ENCODE measurements at places on chromosomes 13 and 19.

GRCh38 chr13:112104881-112105234 is 37.9 kb downstream of the SOX1 start:
- no peak for DNase-seq

- no peak for DNase-seq
Measured at GRCh38 chr13:37640499-37640898, 41.9 kb upstream of the POSTN start.

- no peak for DNase-seq
Measured at GRCh38 chr13:80901530-80901929, 560.6 kb upstream of the SPRY2 start.

- no peak for DNase-seq
Measured at GRCh38 chr13:30191491-30192100, 115.8 kb downstream of the KATNAL1 start.

DNA sequence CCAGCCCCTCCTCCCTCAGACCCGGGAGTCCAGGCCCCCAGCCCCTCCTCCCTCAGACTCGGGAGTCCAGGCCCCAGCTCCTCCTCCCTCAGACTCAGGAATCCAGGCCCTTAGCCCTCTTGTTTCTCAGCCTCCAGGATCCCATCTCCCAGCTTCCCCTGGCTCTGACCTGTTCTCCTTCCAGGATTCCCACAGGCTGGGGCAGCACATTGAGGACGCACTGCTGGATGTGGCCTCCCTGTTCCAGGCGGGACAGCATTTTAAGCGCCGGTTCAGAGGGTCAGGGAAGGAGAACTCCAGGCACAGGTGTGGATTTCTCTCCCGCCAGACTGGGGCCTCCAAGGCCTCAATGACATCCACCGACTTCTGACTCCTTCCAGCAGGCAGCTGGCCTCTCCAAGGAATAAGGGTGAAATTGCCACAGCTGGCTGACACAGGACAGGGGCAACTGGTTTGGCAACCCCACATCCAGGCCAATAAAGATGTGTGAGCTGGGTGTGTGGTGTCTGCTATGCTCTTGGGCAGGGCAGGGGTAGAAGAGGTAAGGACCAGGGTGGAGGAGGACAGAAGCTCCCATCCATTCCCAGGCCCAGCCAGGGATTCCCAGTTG is 22.4 kb downstream of the CPT1C start:
- DNase-seq = no peak

DNA sequence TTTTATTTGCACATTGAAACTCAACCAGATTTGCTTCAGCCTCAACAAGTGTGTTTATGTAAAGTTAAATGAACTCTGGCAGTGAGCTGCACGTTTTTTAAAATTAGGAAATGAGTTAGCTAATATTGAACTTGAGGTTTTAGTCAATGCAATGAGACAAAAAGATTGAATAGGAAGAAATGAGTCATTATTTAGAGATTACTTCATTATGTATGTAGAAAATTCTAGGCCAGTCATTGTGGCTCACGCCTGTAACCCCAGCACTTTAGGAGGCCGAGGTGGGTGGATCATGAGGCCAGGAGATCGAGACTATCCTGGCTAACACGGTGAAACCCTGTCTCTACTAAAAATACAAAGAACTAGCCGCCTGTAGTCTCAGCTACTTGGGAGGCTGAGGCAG is 22.8 kb upstream of the CD70 start:
- DNase-seq = peak; percentile 37

DNA sequence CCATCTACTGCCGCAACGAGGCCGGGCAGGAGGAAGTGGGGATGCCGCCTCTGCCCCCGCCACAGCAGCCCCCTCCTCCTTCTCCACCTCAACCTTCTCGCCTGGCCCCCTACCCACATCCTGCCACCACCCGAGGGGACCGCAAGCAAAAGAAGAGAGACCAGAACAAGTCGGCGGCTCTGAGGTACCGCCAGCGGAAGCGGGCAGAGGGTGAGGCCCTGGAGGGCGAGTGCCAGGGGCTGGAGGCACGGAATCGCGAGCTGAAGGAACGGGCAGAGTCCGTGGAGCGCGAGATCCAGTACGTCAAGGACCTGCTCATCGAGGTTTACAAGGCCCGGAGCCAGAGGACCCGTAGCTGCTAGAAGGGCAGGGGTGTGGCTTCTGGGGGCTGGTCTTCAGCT is 3.4 kb upstream of the NUP62 start:
- no peak for DNase-seq

GRCh38 chr13:44298314-44298713 is 75.3 kb upstream of the SERP2 start:
- no peak for DNase-seq

DNA sequence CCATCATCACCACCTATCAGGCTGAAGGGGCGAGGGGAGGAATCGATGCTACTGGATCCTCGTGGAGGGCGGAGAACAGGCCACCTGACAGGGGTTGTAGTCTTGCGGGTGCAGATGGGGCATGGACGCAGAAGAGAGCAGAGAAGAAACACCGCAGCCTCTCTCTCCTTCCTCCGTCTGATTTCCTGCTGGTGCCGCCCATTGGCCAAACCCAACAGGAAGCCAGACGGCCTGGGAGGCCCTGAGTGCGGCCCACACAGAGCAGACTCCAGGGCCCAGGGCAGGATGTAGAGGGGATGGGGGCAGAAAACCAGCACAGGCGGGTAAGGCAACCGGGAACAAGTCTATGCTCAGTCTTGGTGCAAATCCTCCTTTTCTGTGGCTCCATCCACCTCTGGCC is 15.4 kb downstream of the CEBPA start:
- DNase-seq = no peak

- no peak for DNase-seq
Measured at GRCh38 chr13:28983641-28984040, 163.5 kb downstream of the MTUS2 start.

DNA sequence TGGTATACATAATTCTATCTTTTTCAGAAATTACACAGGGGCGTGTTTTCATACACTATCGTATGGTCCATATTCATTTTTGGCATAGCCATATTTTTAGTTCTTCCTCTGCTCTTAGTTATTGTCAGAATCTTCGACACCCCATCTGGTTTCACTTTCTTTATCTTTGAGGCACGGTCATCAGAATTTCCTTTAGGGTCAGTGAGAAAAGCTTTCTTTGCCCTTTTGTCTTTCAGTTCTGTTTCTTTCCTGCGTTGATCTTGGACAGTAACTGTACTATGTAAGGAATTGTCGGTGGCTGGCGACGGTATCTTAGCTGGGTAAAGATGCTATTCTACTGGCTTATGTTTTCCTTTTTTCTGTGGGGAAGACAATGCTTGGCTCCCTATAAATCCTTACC is 10.6 kb upstream of the KIR2DL4 start:
- no peak for DNase-seq

GRCh38 chr19:51372021-51372648 is 319 bp downstream of the NKG7 start:
- no peak for DNase-seq

GRCh38 chr19:28549680-28550277 is 663.2 kb downstream of the UQCRFS1 start:
- no peak for DNase-seq

GRCh38 chr13:60267498-60268202 is 103.9 kb upstream of the DIAPH3 start:
- no peak for DNase-seq

- no peak for DNase-seq
Measured at GRCh38 chr13:90477216-90477615, 870.3 kb upstream of the MIR17HG start.

GRCh38 chr19:14005349-14006084 is 603 bp downstream of the RFX1 start:
- peak; percentile 89 for DNase-seq

DNA sequence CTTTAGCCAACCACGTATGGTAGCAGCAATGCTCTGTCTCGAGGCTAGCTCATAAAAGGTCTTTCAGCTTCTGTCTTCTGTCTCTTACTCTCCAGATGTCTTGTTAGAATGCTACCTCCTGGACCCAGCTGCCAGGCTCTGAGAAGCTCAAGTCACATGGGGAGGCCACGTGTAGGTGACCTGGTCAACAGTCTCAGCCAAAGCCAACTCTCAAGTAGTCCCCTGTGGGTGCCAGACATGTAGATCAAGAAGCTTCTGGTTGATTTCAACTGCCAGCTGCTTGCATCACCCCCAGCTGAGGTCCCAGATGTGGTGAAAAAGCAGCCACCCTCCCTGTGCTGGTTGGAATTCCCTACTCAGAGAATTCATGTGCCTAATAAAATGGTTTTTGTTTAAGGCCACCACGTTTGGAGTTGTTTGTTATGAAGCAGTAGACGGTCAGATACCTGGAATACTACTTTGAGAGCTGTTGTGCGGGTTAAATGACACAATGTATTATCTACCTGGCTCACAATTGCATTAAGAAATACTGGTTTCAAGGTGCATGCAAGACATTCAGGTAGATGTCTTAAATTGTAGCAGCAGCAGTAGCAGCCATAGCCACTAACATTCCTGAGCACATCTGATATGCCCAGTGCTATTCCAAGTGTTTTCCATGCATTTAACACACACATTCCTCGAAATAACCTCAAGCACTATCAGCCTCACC is 131.0 kb upstream of the RFC3 start:
- no peak for DNase-seq

- no peak for DNase-seq
Measured at GRCh38 chr13:80297094-80297493, 43.8 kb downstream of the SPRY2 start.

DNA sequence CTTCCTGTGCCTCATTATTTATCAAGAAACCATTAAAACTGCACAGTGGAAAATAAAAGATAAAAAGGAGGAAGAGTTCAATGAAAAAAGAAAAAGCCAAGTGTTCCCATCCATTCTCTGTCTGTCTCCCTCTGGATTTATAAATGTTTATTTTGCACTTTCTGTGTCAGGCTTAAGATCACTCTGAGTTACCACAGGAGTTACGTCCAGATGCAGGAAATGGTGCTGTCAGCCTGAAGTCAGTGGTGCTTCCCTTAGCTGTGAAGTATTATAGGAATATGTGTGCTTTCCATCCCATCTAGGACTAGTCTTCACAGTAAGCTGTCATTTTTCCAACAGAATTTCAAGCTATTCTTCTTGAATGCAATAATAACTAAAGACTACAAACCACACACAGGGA is 420.2 kb downstream of the KCTD12 start:
- no peak for DNase-seq

- DNase-seq = no peak
Measured at GRCh38 chr13:92179223-92179622, 780.8 kb downstream of the GPC5 start.

GRCh38 chr13:51946163-51946669 is 65.0 kb downstream of the ATP7B start:
- DNase-seq = no peak

DNA sequence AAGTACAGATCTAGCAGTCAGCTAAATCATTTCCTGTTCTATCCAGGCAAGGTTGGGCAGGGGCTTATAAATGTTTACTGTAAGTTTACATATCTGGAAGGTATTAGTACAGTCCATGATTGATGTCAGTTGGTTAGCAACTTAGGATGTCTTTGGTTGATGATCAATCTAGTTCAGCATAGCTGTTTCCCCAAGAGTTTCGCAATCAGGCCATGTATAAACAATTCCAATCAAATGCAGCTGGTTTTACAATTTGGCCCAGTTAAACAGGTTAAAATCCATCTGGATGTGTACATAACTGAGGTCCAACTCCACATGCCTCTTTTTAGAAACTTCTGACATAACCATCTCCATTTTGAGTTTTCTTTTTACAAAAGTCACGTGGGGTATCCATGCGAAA is 6.9 kb downstream of the ZNF221 start:
- no peak for DNase-seq

DNA sequence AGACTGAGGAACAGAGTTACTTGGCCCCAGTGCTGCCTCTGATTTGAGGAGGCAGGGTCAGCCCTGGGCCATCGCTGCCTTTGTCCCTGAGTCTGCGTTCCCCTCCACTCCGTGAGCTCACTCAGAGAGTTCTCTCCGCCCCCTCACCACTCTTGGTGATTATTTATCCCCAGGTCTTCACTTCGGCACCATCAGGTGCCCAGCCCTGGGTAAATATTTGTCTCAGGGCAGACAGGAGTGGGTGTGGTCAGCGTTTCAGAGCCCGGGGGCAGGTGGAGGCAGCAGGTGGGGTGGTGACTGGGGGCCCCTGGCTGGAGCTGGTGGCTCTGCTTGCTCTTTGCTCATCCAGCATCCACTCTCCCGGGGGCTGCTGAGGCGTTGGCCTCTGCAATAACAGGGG is 20.6 kb downstream of the PPP1R37 start:
- DNase-seq = no peak

DNA sequence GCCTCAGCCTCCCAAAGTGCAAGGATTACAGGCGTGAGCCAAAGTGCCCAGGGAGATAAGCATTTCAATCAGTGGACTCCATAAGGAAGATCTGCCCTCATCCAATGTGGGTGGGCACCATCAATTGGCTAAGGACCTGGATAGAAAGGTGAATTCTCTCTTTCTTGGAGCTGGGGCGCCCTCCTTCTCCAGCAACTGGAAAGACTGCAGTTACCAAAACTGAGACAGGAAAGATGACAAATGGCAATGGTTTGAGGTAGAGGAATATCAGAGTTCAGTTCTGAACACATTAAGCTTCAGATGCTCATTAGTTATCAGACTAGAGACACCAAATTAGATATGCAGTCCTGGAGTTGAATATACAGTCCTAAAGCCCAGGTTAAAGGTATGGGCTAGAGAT is 10.5 kb upstream of the ELF1 start:
- no peak for DNase-seq

DNA sequence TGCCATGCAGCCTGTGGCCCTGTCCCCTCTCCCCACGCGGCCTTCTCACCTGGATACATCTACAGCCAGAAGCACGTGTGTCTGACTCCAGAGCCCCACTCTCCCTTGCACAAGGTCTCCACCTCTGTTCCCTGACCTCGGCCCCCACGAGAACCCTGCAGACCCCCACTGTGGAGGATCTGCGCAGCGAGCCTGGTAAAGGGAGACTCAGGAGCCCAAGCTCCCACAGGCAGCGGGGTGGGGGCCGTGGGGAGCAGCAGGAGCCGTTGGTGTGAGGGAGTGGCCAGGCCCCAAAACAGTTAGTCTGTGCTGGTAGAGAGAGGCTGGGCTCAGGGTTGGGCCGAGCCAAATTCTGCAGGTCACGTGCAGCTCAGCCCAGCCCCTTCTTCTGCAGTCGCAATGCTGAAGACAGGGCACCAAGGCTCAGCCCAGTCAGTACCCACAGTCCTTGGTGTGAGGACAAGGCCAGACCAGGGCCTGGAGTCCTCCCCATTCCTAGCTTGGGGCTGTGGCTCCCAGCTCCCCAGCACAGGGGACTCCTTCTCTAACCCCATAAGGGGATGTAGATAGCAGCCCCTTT is 28.7 kb upstream of the SLC7A10 start:
- DNase-seq = no peak

- DNase-seq = peak; percentile 30
Measured at GRCh38 chr13:38872693-38873092, 117.9 kb downstream of the STOML3 start.

GRCh38 chr13:46113596-46113995 is 8.8 kb upstream of the CPB2 start:
- no peak for DNase-seq

- DNase-seq = no peak
Measured at GRCh38 chr13:23950736-23951510, 53.6 kb upstream of the C1QTNF9B start.

- DNase-seq = no peak
Measured at GRCh38 chr19:29683009-29683408, 17.7 kb downstream of the PLEKHF1 start.
